ENCODE measurements at places on chromosomes 5 and 9. TPM values are rescaled to one million over a fixed set of nuclear protein-coding genes. Genes with fewer than 3 reads are reported as not detected.

The UCK1 gene
- 22.9 TPM for total RNA-seq

The UNC5A gene
- total RNA-seq, result 0.34 TPM

The CD72 gene
- total RNA-seq, result 2.2 TPM

The CCDC152 gene
- total RNA-seq, result 1.3 TPM

The PGM5 gene
- 6.3 TPM for total RNA-seq

The NEURL1B gene
- total RNA-seq, result 1.5 TPM

The CDKN2B gene
- total RNA-seq, result 21.8 TPM

The LCN12 gene
- not detected for total RNA-seq

The RGS7BP gene
- 0.35 TPM for total RNA-seq

The ACTBL2 gene
- total RNA-seq, result not detected

Data from pericardium fibroblast (primary cell).